ENCODE measurements at places on chromosomes 1 and 21.
A peak's percentile ranks its signal among the peaks of the same experiment; 100 is the strongest.

DNA sequence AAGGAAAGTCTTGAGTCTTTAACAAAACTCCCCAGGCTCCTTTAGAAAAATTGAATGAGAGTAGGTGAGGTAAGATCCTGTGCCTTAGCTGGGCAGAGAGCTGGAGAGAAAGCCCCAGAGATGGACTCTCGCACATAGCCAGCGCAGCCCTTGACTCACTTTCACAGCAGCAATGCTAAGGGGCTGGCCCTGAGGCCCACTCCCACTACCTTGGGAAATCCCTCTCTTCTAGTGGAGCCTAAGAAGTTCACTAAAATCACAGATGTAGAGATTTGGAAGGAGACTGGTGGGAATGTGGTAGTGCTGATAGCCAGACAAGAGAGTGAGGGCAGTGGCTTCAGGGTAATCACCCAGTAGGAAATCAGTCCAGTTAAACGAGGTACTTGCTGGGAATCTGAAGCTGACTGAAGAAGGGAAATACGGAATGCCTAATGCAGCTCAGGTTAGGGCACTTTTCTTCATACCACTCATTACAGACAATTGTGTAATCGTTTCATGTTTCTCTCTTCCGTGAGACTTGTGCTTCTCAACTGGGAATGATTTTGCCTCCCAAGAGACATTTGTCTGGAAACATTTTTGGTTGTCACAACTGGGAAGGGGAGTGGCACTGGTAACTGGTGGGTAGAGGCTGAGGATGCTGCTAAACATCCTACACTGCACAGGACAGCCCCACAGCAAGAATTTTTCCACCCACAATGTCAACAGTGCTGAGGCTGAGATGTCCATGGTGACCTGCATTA is 42.4 kb upstream of the LRRC8C start:
- DNase-seq = no peak

- no peak for DNase-seq
Observed at GRCh38 chr1:8390707-8391106, 72.8 kb downstream of the SLC45A1 start.

DNA sequence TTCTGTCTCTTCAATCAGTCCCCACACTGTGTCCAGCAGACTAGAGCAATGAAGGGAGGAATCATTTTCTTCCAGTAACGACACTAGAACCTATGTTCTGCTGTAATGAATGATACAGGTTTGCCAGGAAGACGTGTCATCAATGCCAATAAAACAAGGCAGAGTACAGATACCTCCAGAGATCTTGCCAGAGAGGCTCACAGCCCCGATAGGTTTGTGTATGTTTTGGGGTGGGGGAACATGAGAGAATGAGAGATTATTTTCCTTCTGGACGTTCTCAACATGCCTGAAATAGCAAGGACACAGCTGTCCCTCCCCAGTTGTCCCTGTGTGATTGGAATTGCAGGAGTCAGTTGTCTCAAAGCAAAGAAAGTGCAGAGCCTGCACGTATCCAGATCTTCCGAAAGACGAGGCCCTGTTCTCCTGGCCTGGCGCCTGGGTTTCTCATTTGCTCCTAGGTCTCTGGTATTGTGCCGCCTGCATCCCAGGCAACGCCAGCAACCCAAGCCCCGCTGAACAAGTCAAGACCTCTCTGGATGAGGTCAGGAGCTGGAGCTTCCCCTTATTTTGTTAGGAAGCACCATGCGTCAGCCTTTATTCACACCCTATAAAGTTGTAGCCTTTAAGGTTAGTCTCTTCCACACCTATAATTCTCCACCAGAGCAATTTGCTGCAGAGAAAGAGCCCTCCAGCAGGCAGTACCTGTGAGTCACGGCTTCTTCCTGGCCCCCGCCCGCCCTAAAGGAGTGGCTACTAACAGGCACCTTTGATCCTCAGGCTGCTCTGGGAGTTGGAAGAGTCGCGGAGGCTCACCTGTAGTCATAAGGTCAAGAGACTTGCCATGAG is 130.5 kb downstream of the TOMM20 start:
- no peak for DNase-seq

DNA sequence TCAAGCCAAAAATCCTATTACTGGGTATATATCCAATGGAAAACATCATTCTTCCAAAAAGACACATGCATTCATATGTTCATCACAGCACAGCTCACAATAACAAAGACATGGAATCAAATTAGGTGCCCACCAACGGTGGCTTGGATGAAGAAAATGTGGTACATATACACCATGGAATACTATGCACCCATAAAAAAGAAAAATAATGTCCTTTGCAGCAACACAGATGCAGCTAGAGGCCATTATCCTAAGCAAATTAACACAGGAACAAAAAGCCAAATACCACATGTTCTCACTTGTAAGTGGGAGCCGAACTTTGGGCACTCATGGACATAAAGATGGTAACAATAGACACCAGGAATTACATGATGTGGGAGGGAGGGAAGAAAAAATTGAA is 113.6 kb downstream of the MRPL39 start:
- no peak for DNase-seq

- DNase-seq = no peak
Observed at GRCh38 chr1:220281159-220281574, 8.9 kb upstream of the RAB3GAP2 start.

GRCh38 chr1:50474859-50475809 is 51.9 kb upstream of the DMRTA2 start:
- no peak for DNase-seq

- DNase-seq = peak; percentile 84
Observed at GRCh38 chr1:147292631-147293251, 50.3 kb downstream of the CHD1L start.
